Right kidney (tissue), 9 donors: ENCODE measurements at places on chromosomes 5 and 9.

DNA sequence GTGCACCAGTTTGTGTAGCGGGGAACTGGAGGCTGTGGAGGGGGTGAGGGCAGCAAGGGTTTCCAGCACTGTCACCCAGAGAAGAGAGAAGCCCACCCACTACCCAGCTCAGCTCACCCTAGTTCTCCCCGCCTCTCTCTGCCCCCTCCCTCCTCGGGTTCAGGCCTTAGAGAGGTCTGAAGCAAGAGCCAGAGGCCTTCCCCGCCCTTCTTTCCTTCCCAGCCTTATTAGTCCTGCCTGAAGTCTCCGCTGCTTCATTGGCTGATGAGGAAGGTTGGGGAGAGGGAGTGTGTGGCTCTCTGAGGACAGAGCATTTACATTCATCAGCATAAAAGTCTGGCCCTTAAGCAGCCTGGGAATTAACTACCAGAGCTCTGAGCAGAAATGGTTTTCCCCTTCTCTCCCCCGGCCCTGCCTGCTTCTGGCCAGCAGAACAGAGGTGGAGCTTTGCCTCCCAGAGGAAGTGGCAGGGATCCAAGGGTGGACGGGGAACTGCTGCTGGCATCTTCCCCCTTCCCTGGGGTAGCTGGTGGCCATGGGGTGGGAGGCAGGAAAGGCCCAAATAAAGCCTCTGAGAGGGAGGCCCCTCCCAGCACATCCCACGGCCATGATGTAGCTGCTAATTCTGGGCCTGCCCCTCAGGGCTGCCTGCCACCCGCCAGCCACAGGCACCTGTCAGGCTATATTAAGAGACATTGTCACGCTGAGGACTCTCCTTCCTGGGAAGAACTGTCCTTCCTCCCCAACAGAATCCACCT, 4.1 kb downstream of the DNAJB5 start:
- DNase-seq, result no peak

GRCh38 chr5:6995115-6995514, 281.9 kb downstream of the TENT4A start:
- no peak for DNase-seq

- DNase-seq, result no peak
Measured at GRCh38 chr9:114070188-114071103, 7.7 kb downstream of the AMBP start.

DNA sequence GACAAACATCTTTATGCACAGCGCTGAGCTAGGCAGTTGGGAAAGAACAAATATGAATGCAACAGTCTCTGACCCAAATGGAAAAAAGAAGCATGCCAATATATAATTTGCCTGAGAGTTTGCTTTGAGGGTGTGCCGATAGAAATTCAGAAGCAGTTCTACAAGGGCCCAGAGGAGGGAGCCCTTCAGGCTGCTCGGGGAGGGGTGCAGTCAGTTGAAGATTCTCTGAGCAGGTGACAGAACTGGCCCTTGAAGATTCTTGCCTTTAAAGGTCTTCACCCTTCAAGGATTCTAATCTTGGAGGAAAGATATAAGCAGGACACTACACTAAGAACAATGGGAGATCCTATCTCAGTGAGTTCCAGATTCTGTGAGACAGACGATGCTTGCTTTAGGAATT, 3.7 kb upstream of the PAPPA start:
- DNase-seq, result peak; percentile 29

- DNase-seq, result no peak
Measured at GRCh38 chr9:107462691-107463090, 26.9 kb downstream of the KLF4 start.

- DNase-seq, result no peak
Measured at GRCh38 chr5:13510616-13511015, 433.9 kb downstream of the DNAH5 start.

- no peak for DNase-seq
Measured at GRCh38 chr5:137026296-137026695, 472.8 kb downstream of the SPOCK1 start.

- no peak for DNase-seq
Measured at GRCh38 chr5:96927008-96927407, 8.9 kb upstream of the LNPEP start.

DNA sequence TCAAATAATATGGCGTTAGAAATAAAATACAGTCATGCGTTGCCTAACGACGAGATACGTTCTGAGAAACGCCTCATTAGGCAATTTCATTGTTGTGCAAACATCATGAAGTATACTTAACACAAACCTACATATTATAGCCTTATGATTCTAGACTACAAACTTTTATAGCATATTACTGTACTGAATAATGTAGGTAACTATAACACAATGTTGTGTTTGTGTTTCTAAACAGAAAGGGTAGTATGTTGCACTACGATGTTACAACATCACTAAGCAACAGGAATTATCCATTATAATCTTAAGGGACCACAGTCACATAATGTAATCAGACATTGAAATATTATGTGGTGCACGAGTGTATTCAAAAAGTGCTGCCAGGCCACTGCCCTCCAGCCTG, 3.0 kb upstream of the SMC2 start:
- DNase-seq, result no peak

DNA sequence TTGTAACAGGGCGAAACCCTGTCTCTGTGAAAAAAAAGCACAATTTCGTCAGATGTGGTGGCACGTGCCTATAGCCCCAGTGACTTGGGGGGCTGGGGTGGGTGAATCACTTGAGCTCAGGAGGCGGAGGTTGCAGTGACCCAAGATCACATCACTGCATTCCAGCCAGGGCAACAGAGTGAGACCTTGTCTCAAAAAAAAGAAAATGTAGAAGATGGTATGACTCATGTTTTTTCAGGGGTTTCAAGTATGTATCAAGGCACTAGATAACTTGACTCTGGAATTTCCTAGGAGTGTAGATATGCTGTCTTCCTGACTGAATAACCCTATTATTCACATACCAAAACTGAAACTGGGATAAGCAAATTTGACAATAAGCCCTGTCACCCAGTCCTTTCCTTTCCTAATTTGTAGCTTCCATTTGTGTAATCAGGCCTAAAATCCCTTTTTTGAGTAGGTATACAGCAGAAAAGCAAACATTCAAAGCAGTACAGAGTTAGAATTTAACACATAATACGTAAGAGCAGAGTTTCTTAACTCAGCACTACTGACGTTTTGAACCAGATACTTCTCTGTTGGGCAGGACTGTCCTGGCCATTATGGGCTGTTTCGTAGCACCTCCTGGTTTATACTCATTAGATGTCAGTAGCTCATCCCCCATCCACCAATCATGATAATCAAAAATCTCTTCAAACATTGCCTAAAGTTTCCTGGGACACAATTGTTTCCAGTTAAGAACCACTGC, 17.3 kb upstream of the ANKRD18B start:
- DNase-seq, result no peak

DNA sequence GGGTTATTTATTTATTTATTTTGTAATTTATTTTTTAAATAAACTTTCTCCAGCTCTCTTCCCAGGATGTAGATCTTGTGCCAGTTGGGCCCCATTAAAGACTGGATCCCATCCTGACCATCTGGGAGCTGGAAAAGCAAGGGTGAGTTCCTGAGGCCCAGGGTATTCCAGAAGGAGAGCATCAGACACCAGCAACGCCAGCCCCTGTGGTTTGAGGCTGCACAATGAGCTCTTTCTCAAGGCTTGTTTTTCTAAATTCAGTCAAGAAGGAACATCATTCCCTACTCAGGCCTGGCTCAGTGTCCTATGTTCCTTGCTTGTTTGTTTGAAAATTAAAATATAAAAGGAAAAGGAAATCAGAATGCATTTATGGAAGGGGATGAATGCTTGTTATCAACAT, 313.3 kb downstream of the EBF1 start:
- DNase-seq, result no peak

DNA sequence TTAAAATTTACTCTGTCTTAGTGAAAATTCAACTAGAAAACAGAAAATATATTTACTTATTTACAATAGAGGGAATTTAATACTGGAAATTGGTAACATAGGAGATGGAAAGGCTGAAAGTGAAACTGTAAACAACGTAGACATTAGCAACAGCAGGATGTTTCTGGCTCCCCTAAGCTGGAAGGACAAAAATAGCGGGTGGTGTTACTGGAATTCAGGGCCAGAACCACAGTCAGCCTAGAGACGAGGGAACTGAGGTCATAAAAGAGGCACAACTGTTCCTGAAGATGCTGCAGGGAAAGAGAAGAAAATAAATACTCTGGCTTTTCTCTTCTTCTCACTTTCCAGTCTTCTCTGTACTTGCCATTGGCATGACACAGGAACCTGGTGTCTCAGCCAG, 80.4 kb upstream of the NIPBL start:
- no peak for DNase-seq

DNA sequence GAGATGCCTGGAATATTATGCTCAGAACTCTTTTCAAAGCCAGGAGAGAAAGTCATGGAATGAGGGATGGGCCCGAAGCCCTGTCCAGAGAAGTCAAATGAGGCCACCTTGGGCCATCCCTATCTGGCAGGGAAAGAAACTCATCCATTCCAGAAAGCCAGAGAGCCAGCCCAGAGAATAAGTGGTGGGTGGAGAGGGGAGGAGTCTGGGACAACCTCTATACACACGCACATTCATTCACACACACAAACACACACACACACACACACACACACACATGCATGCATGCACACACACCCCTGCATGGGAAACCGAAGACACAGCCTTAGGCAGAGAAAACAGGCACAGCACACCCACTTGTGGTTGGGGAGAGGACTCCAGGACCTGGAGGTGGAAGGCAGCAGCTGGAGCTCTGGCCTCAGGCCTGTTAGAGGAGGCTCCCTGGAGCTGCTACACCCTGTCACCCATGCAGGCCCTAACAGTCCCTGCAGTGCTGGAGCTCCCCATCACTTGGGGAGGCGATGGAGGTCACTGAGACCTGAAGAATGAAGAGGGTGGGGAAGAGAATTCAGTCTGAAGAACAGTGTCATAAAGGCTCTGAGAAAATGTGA, 38.0 kb downstream of the TGFBI start:
- DNase-seq, result no peak

GRCh38 chr5:118578093-118578492, 410.3 kb downstream of the DTWD2 start:
- no peak for DNase-seq

DNA sequence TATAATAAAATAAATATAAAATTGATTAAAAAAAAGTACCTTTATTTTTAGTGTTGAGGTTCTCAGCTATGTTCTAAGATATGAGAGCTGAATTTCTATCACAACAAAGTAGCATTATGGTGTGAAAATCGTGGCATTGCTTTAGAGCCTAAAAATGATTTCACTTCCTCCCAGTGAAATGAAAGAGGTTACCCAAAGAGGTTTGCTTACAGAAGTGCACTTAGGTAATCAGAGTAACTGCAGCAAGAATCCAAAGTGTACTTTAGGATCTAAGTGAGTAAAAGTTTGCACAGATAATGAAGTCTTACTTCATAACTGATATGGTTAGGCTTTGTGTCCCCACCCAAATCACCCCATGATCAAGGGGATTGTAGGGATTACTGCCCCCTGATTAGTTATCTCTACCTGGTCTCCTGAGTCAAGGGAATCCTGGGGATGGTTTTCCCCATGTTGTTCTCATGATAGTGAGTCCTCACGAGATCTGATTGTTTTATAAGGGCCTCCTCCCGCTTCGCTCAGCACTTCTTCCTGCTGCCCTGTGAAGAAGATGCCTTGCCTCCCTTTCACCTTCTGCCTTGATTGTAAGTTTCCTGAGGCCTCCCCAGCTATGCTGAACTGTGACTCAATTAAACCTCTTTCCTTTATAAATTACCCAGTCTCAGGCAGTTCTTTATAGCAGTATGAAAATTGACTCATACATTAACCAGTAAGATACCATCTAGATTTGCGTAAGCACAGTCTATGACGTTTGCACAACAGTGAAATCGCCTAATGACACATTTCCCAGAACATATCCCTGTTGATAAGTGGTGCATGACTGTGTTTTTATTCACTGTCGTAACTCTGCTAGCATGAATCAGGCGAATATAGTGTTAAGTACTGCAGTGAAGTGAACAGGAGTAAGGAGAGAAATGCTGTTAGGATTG, 40.3 kb upstream of the LRRC70 start:
- DNase-seq, result no peak

GRCh38 chr5:141832131-141832530, 46.1 kb downstream of the PCDH1 start:
- DNase-seq, result no peak

GRCh38 chr9:22657713-22658112, 211.1 kb downstream of the DMRTA1 start:
- DNase-seq, result no peak

DNA sequence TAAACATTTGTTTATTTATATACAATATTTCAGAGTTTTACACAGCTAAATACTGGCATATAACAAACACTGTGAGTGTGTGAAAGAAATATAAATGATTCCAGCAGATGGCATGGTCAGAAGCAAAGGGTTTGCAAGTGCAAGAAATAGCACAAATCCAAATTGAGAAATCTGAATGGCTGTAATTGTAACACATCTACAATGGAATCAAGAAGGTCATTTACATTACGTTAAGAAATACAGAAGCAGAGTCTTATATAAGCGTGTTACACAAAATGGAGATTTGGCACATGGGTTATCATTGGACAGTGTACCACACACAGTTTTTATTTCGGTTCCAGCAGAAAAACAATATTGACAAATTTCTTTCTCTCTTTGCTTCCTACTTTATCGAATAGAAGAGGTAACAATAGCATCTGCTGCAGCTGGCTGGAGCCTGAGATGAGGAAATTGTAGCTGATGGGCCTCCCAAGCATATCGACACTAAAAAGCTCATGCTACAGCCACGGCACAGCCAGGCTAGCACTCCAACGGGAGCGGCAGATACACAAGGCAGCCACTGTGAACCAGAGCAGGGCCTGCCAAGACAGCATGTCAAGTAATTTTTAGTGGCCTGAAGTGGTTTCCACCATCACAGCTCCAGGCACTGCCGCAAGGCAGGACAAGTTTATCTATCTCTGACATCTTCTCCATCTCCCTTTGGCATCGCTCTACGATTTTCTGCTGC, 564.6 kb upstream of the DMAC1 start:
- DNase-seq, result no peak

DNA sequence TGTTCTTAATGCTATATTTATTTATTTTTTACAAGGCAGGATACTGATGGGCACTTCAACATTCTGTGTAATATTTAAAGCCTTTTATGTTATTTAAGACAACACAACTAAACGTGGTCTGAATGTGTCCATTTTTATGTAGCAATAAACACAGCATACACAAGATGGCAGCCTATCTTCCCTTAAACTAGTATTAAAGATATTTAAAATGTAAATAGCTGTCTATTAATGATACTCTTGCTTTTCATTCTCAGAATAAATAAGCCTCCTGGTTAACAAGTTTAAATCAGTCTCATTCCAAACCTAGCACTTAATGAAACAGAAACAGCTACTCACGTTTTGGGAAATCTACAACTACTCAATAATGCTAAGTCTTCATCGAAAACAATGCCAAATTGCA, 315.7 kb downstream of the MCTP1 start:
- DNase-seq, result no peak

GRCh38 chr9:34124099-34124498, 2.4 kb downstream of the DCAF12 start:
- no peak for DNase-seq

GRCh38 chr5:58087123-58087522, 372.8 kb downstream of the PLK2 start:
- no peak for DNase-seq

DNA sequence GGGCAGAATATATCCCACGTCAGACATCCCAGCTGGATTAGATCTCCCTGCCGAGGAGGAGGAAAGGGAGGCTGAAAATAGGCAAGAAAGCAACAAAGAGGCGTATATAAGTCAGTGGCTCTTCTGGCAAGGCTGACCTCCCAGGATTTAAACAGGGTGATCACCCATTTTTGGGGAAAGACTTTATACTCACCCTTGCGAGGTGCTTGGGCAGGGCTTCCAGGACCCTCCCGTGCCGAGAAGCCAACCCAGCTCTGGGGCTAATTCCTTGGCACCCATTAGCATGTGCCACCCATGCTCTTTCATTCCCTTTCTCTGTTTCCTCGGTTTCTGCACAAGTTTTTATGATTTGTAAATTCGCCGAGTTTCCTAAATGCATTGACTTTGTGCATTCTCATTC, 230.2 kb upstream of the IRX2 start:
- no peak for DNase-seq
